Uterus (tissue), 4 donors: ENCODE measurements at places on chromosomes 1 and 21. TPM values are rescaled to one million over a fixed set of nuclear protein-coding genes. Genes with fewer than 3 reads are reported as not detected.

Gene SLC9C2
- total RNA-seq: not detected

Gene HIPK1
- total RNA-seq: 25.6 TPM

Gene TSTD1
- total RNA-seq: 20.3 TPM

Gene MANEAL
- total RNA-seq: 2.6 TPM

Gene ZNF683
- not detected for total RNA-seq

Gene AMY2A
- 0.27 TPM for total RNA-seq

Gene NTNG1
- total RNA-seq: not detected

Gene KDF1
- not detected for total RNA-seq

Gene NBPF10
- 1.3 TPM for total RNA-seq

- DNase-seq: no peak
Observed at GRCh38 chr1:43135857-43136781, 36.0 kb downstream of the EBNA1BP2 start.

GRCh38 chr1:51541313-51542050 lies 22.4 kb upstream of the EPS15 start:
- DNase-seq: no peak

- DNase-seq: no peak
Observed at GRCh38 chr1:182625719-182626504, 21.7 kb upstream of the RGS16 start.

DNA sequence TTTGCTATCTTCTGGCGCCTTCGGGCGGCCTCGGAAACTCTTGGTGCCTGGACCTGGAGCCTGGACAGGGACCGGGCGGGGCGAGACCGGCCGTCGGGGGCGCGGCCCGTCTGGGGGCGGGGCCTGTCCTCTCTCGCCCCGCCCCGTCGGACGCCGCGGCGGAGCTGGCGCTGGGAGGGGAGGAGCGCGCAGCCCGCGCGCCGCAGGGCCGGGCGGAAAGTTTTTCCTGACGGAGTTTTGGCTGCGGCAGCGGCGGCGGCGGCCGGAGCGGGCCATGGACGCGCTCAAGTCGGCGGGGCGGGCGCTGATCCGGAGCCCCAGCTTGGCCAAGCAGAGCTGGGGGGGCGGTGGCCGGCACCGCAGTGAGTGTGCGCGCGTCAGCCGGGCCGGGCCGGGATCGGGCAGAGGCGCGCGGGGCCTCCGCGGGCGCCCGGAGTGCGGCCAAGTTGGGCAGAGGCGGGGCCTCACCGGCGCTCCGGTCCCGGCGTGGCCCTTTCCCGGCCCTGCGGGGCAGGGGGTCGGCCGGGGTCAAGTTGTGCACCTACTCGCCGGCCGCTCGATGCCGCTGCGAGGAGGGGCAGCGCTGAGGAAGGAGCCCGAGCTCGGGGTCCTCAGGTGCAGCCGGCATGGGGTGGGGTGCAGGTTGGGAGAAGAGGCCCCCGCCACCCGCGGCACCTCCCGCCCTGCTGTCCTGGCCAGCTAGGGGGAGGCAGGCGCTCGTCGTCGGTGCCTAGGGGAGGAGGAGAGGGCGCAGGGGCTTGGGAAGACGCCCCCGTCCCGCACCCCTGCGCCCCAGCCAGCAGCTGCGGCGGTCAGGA lies at the start of gene LDLRAP1:
LDLRAP1 (plus strand) TSS at position 182 of the 818 bp plus-strand sequence; CDS start at position 275, 93 bp downstream.
- peak; percentile 64 for DNase-seq

DNA sequence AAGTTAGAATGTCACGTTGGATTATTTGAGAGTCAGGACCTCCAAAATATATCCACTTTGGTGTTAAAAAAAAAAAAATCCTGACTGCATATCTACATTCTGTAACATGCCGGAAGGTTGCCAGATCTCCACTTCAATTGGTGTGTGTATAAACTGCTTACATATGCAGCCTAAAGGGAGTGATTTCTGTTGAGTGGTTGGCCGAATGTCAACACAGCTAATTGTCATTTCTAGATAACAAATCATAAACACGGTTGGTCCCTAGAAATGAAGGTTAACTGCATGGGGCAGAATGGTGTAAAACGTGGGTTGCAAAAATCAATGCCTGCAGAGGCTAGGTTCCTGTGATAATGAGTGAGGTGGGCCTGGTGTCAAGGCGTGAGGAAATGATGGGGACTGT lies 15.0 kb upstream of the ROR1 start:
- DNase-seq: no peak

DNA sequence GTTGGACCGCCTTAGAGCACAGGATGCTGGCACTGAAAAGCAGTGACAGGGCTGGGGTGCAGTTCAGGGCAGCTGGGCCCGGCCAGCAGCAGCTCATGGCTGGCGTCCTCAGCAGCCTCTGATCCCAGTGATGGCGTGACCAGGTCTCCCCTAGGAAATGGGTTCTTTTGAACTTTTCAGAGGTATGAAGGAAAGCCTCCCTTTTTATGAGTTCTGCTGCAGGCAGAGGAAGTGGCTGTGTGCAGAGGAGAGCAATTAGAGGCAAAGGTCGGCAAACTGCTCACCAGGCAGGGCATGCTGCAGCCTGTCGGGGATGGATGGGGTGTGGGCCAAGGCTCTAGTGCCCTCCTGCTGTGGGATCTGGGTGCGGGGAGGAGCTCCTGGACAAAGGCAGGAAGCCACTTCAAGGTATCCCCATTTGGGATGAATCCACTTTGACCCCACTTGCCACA lies 45.6 kb upstream of the RAB4A start:
- no peak for DNase-seq

DNA sequence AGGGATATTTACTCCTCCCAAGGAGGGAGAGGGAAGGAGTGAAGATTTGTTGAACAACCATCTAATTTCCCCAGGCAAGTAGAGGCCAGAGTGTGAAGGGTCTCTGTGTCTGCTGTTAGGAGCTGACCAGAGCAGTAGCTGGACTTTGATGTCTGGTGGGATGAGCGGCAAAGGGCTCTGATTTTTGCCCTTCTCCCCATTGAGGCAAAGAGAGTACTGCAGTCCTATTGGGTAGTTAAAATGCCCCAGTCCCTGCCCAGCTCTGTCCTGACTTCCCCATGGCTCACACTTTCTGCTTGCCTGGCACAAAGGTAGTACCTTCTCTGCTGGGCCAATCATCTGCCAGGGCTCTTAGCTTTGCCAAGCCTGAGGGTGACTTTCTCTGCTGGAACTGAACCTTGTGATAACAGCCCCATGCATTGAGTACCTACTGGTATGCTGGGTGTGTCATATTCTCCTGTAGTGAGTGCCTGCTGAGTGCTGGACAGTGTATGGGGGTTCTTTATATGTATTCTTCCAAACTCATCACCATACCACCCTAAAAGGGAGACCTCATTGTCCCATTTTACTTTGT lies 64.0 kb upstream of the SELENON start:
- no peak for DNase-seq

DNA sequence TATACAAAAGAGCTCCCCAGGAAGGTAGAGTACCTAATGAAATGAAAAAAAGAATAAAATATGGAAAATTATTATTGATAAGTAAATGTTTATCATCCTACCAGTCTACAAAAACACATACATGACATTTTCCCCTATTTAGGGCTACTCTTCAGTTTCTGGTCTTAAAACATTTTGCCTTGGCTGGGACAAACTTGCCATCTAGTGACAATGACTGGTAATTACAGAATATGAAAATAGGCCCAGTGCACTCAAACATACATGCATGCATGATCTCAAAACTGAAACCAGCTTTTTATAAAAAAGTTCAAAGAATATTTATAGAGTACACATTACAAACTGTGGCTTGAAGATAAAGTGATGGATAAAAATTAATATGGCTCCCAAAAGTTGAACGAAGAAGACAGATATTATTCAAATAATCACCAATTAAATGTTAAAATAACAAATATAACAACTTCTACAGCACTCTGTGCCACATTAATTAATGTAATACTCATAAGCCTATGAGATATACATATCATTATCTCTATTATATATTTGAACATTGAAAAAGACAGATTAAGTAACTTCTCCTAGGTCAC lies 10.5 kb upstream of the RNPC3 start:
- DNase-seq: no peak

DNA sequence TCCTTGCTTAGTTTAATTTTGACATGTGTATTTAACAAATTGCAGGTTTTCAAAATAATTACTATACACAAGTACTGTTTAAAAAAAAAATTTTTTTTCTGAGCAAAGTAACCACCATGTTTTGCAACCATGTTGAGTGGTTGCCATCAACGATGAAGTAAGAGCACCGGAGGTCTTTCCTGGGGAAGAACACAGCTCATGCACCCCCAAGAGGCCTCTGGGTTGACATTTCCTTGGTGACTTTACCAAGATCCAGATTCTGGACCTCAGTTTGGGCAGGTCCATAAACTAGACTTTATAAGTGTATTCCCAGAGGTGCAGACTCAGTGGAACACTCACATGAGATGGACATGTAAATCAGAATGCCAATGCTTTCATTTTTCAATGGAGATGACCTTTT lies 36.8 kb upstream of the RALGPS2 start:
- DNase-seq: peak; percentile 56

DNA sequence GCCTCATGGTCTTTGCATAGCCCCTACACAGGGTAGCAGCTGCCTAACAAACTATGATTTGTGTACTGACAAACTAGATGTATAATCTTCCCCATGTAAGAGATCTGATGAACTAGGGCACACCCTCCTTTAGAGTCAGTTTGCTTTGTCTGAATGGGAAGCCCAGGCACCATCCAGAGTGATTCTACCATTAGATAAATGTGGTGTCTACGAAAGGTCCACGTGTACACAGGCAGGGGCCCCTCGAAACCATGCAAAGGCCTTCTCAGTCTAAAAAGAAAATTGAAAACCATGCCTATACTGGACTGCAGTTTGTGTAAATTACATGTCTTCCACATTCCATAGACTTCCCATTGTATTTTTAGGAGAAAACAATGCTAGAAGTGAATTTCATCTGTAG lies 18.7 kb downstream of the HHIPL2 start:
- no peak for DNase-seq

DNA sequence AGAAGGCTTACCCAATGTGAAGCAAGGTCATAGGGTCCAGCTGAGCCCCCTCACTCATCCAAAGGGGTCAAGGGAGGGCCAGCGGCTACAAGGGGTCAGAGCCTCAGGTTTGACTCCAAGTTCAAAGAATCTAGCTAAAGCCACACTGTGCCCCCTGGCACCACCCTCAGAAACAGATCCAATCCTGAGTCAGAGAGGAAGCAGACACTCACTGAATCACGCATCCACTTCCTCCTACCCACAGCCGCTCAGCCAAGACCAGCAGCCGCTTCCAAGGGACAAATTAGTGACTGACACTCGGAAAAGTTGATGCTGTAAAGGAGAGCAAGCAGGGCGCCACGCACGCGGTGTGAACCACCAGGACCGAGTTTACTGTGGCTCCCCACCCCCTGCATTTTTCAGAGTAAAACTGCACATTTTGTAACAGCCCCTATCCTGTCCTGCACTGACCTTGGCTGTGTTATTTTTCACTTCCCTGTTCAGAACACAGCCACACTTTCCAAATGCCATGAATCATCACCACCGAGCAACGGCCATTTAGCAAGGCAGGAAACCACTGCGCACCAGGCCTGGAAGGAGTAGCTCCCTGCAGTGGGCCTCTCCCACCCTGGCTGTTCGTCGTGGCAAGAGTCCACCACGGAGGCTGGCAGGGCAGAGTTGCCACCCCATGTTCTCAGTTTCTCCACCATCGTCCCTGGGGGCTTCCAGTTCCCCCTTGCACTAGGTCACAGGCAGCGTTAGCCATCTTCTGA lies 147.8 kb downstream of the TOMM20 start:
- peak; percentile 83 for DNase-seq

DNA sequence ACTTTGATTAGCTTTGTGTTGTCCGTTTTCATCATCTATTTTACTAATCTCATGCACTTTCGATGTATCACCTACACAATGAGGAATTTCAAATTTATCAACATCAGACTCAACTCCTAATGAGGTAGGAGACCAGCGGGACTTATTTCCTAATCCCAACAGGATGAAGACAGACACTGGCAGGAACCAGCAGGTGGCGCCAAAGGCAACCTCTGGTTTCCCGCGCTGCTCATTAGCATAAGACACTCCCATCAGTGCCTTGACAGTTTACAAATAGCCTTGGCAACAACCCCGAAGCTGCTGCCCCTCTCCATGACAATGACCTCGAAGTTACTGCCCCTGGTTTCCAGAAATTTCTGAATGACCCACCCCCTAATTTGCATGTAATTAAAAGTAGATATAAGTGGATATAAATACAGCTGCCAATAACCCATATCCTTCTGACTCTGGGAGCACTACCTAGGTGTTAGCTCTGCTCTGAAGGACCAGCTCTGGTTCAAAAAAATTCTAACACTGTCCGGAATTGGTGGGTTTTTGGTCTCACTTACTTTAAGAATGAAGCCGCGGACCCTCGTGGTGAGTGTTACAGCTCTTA lies 974.8 kb downstream of the ADGRL2 start:
- DNase-seq: no peak

DNA sequence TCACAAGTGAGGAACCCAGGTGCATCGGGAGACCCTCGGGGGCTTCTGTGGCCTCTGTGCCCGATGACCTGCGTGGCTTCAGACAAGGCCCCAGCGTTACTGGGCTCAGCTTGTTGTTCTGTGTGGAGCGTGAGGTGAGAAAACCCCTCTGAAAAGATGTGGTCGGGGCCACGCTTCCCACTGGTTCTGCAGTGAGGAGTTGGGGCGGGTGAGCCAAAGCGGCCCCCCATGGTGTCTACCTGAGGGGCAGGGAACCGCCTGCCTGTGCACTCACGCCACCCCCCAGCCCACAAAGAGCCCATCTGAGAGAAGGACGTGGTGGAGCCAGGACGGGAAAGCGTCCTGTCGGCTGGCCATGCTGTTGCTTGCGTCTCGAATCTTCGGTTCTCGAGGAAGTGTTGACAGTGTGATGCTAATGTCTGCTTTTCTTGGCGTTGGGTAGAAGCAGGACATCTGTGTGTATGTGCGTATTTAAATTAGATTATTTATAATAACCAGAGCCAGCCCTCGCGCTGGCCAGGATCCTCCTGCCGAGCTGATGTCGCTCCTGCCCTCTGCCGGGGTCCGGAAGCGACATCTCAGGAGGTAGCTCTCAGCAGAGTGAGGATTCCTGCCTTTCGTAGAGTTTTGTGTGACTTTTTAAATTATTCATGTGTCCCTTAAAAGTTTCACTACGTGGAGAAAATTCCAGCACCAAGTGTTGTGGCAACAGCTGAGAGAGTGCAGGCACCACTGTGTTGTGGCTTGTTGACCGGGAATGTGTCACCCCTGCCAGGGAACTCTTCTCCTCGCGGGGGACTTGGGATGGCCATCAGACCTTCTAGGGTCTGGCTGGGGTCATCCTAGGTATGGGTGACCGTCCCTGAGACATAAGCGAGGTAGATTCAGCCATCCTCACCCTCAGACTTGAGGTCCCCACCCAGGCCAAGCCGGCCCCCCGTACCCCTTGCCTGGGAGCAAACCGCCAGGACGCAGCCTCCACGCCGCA lies 15.3 kb downstream of the TMEM201 start:
- no peak for DNase-seq

DNA sequence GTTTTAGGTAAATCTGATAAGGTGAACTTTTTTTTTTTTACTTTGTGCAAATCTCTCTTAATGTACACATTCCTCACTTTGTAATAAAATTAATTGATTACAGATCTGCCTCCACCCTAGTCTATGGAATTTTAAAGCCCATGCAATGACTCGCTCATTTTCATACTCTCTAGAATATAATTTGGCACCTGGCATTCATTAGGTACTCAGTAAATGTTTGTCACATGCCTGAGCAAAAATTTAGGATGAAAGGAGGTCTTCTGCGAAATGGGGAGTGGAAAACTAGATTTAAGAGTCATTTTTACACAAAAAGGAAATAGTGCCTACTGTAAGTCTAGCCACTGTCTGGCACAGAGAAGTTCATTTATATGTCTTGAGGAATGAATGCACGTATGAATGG lies 350.1 kb downstream of the DPYD start:
- no peak for DNase-seq

- DNase-seq: no peak
Observed at GRCh38 chr1:18927082-18927653, 24.8 kb upstream of the ALDH4A1 start.

- no peak for DNase-seq
Observed at GRCh38 chr1:194774535-194774934, 1588.1 kb upstream of the B3GALT2 start.

GRCh38 chr1:150576794-150577556 lies 2.4 kb downstream of the MCL1 start:
- no peak for DNase-seq
